ENCODE measurements at places on chromosomes 1 and 21.

GRCh38 chr21:40567501-40567900, 279.5 kb downstream of the DSCAM start:
- DNase-seq: no peak

- no peak for DNase-seq
Observed at GRCh38 chr1:23394684-23395083, 25.0 kb upstream of the ZNF436 start.

DNA sequence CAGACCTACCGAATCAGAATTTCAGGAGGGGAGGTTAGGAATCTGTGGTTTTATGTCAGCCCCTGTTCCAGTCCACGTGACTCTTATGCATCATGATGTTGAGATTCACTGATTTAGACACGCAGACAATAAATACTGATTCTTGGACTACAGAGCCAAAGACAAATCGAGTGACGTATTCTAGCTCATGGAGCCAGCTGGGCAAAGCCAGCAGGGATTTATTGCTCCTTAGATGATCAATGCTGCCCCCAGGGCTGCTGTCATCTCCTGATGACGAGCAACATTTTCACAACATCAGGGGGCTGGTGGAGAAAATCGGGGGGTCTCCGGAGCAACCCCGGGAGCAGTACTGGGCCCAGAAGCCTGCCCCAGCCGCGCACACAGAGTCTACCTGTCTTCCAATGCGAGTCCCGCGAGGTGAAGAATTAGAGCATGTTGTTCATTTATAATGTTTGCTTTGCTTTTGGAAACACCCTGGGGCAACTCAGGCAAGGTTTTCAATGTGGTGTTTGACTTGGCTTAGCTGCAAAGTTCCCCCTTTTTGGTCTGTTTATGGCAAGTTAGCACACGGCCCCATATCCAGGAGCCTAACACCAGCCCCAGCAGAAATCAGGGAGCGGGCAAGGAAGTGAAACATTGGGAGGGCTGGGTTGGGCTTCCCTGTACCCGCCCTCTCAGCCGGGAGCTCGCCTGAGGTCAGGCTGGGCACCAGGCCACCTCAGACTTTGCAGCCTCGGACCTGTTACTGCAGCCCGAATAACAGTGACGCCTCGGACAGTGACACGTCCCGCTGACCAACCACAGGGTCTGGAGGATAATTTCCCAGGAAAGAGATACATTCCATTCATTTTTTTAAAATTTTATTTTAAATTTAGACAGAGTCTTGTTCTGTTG, 19.9 kb upstream of the CLDN14 start:
- no peak for DNase-seq

GRCh38 chr1:206606867-206607266, 5.4 kb downstream of the EIF2D start:
- DNase-seq: no peak

DNA sequence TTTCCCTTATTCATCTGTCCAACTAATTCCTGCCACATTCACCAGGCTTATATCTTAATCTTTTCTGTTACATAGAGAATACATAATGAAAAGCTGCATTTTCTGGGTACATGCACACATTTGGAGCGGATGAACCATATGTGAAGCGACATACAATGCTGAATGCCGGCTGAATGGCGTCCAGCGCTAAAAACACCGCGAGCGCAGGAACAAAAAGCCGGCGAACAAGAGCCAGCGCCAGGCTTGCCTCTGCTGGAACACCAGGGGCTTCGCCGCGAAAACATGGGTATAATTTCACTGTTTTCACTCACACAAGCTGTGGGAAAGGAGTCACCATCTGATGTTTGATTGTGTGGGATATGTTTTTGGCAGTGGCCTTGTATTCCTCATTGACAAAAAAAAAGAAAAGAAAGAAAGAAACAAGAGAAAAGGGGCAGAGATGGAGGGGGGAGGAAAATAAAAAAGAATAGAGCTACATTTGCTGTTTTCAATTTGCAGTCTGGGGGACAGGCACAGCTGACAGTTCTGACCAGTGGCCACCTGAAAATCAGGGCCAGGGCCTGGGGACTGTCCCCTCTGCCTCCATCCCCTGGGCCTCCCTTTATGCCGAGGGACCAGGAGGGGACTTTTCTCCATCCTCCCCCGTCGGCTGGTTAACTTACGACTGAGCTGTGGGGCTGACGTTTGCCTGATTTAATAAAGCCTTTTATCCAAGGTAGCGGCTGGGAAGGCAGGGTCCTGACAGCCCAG, 70.2 kb upstream of the OLIG2 start:
- no peak for DNase-seq

- DNase-seq: no peak
Observed at GRCh38 chr21:45578176-45578801, 36.0 kb upstream of the SLC19A1 start.

DNA sequence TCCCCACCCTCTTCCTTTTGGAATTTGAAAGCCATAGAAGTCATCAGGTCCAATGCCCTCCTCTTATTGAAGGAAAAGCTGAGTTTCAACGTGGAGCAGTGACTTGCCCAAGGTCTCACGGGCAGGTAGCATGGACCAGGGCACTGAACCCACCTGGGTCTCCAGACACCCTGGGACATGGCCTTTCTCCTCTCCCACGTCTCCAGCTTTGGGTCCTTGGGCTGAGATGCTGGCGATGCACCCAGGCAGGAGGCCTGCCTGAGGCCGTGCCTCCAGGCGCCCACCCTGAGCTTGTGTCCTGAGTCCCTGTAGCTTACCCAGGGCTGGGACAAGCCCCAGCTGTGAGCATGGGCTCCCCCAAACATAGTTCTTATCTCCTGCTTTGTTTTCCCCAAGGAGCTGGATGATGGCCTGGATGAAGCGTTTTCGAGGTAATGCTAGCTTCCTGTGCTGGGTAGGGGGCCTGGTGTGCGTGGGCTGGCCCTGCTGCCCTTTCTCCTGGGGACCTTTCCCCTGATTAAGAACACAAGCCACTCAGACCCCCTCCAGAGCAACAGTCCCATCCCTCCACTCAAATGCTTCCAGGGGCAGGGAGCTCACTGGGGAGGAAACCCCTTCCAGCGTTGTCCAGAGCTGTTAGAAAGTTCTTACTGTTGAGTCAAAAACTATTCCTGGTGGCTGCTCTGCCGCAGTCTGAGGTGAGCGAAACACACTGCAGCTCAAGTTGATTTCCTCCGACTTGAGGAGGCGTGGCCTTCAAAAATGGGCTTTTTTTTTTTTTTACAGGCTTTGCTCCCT, 21.6 kb downstream of the LDLRAP1 start:
- DNase-seq: no peak

- no peak for DNase-seq
Observed at GRCh38 chr21:43855955-43856354, 9.1 kb upstream of the AGPAT3 start.

GRCh38 chr1:52057876-52058415, 1.9 kb downstream of the BTF3L4 start:
- no peak for DNase-seq

DNA sequence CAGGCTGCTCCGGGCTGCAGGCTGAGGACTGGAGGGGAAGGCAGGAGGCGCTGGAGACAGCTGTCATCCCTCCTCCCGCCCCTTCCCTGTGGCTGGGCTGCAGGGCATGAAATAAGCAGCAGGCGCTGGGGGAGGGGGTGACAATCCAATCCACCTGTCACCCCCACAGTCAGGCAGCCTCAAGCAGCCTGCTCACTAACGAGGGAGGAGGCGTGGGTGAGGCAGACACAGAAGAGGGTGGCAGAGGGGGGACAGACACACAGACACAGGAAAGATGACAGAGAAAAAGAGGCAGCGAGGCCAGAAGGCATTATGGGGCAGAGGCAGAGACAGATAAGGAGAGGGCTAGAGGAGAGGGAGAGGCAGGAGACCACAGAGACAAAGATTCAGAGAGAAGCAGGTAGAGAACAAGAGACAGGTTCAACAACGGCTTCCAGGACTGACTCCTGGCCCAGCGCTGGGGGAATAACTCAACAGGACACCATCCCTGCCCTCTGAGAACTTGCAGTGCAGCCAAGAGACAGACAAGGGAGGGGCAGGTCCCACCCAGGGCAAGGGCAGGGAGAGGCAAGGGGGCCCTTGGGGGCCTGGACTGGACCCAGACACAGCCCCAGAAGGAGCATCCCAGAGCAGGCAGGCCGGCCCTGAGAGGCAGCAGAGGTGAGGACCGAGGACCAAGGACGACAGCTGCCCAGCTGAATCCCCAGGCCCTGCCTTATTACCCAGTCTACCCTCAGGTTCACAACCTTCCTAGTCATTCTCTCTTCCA, 11.2 kb downstream of the MEF2D start:
- DNase-seq: no peak

DNA sequence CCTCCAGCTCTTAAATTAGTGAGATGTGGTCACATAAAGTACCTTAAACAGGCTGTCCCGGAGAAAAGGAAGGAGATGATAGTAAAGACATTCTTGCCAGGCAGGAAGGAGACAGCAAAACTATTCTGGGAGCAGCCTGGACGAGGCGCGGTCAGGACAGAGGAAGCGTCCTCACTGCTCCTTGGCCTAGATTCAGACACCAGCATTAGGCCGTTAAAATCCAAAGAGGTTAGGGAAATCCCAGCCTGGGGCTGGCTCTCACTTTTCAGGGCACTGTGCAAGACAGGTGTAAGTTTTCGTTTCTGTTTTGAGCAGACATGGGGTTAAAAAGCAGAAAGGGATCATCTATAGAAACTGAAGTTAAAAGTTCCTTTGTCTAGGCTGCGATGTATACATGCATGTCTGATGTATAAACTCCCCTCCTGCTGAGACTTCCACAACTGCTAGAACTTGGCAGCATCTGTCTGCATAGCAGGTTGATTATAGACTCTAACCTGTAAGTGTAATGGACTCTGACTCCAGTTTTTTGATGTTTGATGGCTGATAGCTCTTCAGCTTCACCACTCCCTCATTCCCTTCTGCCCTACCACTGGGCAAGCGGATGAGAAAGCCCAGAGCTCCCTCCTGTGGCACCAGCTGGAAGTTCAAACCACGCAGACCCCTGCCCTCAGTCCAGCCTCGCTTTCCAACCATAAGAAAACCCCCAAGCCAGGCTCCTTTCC, 21.5 kb downstream of the STPG1 start:
- no peak for DNase-seq

DNA sequence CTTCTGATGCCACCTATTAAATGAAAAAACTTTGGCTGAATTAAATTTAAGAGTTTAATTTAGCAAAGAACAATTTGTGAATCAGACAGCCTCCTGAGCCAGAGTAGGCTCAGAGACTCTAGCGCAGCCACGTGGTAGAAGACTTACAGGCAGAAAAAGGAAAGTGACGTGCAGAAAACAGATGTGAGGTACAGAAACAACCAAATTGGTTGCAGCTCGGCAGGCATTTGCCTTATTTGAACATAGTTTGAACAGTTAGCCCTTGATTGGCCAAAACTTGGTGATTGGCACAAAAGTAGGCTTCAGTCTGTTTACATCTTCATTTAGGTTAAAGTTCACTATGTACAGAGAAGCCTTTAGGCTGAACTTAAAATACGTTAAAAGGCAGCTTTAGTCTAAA, 22.9 kb downstream of the TCP10L start:
- DNase-seq: no peak
